Stimulated activated CD4-positive, alpha-beta T cell treated with anti-CD3 and anti-CD28 coated beads, Interleukin-4, amount 100 ng/mL, for 24 hours (primary cell): ENCODE measurements at places on chromosomes 4 and X.

GRCh38 chr4:48804584-48805301 is 24.7 kb upstream of the FRYL start:
- DNase-seq: no peak

DNA sequence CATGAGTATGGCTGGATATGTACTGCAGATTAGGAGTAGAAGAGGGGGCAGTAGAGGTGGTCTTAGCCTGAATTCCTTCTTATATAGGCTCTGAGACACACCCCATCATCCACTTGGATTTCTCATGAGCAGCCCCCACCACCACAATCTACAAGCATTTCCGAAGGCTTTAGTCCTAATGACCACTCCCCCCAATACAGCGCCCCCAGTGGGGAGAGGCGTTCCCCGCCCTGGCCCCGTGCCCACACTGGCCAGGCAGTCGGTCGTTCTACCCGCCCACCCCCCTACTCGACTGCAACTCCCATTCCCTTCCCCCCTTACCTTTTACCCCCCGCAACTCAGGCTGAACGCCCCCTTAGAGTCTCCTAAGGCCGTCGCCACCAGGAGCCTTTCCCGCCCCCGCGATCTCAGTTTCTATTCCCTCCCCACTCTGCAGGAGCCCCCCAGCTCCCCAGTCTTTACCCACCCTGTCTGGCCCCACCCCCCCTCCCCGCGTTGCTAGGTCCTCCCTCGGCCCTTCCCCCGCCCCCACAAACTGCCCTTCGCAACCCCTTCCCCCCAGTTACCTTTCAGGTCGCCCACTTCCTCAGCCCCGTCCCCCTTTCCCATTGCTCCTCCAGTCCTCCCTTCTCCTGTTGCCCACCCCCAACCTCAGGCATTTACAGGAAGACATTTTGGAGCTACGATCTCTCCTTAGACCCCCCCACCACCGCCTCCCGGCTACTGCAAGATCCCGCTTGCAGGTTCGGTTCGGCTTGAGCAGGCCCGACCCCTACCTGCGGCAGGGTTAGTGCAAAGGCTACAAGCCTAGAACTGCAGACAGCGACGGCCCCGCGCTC is 468 bp downstream of the ZMYM3 start:
- peak; percentile 29 for DNase-seq

DNA sequence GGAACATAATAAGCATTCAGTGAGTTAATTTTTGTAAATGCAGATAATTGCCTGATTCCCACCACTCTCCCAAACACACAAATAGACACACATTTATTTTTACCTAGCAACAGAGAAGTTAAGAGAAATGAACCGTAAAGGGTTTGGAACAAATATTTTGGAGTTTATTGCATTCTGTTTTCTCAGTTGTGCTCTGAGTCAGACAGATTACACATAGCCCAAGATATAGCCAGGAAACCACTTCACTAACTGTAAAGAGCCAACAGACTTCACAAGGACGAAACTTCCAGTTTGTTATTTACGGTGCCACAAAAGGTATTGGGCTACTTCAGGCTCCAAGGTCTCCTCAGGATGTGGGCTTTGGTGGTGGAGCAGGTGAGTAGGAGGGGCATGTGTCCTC is 217.0 kb downstream of the BMPR1B start:
- DNase-seq: no peak

DNA sequence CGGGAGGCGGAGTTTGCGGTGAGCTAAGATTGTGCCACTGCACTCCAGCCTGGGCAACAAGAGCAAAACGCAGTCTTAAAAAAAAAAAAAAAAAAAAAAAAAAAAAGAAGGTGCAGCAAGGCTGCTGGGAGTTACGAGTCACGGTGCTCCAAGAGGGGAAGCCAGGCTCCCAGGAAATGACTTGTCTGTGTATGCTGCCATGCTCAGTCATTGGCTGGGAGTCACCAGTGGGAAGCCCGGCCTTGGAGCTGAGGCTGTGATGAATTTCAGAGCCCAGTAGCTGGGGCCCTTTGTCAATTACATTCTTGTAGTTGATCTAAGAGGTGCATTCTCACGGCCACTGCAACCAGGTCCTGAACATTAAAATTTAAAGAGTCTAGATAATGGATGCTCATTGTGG is 1105.1 kb upstream of the TENM3 start:
- DNase-seq: no peak

- DNase-seq: no peak
Measured at GRCh38 chr4:184437565-184438265, 36.6 kb downstream of the IRF2 start.

DNA sequence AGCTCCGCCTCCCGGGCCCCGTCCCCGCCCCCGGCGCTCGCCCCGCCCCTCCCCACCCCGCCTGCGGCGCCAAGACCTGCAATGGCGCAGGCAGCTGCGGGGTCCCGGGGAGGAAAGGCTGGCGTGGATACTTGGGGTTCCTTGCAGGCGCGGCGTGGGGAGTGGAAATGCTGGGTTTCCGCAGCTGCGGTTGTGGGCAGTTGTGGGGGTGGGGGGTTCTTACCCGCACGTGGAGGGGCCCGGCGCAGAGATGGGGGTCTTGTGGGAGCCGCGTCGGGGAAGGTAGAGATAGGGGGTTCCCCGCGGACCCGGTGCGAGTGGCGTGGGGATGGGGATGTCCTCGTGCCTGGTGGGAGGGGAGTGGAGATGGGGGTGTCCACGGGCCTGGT is 680 bp upstream of the ASMTL start:
- DNase-seq: no peak

- DNase-seq: peak; percentile 47
Measured at GRCh38 chrX:46686003-46686645, 72.8 kb downstream of the SLC9A7 start.

DNA sequence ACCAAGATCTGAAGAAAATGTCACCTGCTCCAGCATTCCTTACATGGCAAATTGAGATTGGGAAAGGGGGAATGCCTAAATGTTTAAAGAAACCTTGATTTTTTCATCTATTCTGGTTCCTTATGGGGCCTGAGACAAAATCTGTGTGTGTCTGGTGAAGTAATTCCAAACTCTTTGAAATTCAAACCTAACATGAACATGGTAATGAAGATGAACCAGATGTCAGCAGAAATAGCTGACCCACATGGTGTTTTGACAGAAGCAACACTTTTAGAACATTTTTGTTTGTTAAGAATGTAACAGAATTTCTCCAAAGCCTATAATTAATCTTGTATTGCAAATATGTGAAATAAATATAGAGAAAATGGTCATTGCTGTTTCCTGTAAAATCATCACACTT is 133.0 kb downstream of the PARM1 start:
- DNase-seq: no peak

GRCh38 chr4:146957237-146957636 is 11.6 kb upstream of the TTC29 start:
- no peak for DNase-seq

- no peak for DNase-seq
Measured at GRCh38 chrX:36927712-36928111, 80.5 kb upstream of the FAM47C start.

- no peak for DNase-seq
Measured at GRCh38 chrX:68950937-68951336, 122.1 kb downstream of the EFNB1 start.

- DNase-seq: no peak
Measured at GRCh38 chr4:38983291-38983690, 48.9 kb downstream of the TMEM156 start.

- DNase-seq: no peak
Measured at GRCh38 chr4:76449833-76450232, 14.8 kb downstream of the SHROOM3 start.

- no peak for DNase-seq
Measured at GRCh38 chr4:86031927-86032326, 327.9 kb downstream of the MAPK10 start.
